Renal pelvis (tissue), 12 donors: ENCODE measurements at places on chromosomes 2 and 18. TPM values are rescaled to one million over a fixed set of nuclear protein-coding genes. Genes with fewer than 3 reads are reported as not detected.

GRCh38 chr18:60191926-60192325 is 180.6 kb downstream of the MC4R start:
- DNase-seq = no peak

DNA sequence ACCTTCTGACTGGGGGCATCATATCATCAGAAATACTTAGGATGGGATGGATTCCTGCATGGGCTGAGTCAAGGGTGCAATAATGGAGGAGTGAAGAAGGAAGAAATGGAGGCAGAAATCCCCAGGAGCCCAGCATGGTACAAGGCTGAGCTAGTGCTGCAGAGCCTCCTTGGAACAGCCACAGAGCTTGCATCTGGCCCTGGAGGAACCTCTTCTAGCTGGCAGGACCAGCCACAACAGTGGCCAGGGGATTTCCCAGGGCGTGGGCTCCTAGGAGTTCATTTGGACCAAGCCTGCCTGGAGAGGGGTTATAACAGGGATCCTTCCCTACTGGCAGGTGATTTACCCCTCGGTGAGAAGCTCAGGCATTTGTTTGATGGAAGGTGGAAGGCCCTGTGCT is 4.7 kb upstream of the IL37 start:
- DNase-seq = no peak

The CNDP1 gene
- polyA plus RNA-seq = 0.78 TPM

The KCNIP3 gene
- polyA plus RNA-seq = 23.4 TPM
